AG10803 (cell line): ENCODE measurements at places on chromosomes 6 and 20.

DNA sequence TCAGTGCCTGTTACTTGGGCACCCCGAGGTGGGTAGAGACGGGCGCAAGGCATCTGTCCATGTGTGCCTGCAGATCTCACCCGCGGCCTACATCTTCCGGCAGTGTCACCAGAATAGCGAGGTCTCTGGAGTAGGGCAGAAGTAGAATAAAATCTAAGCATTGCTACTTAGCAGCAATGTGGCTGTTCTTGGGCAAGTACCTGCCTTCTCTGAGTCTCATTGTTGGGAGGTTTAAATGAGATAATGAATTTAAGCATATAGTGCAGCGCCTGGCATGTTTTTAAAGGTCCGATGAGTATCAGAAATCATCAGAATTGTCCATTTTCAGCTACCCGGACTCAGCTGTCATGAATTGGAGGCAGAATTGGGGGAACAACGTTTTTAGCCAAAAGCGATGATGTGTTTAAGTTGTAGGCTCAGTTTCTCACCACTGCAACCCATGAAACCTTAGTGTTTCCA lies 800 bp downstream of the ABCC10 start:
- DNase-seq, result no peak

DNA sequence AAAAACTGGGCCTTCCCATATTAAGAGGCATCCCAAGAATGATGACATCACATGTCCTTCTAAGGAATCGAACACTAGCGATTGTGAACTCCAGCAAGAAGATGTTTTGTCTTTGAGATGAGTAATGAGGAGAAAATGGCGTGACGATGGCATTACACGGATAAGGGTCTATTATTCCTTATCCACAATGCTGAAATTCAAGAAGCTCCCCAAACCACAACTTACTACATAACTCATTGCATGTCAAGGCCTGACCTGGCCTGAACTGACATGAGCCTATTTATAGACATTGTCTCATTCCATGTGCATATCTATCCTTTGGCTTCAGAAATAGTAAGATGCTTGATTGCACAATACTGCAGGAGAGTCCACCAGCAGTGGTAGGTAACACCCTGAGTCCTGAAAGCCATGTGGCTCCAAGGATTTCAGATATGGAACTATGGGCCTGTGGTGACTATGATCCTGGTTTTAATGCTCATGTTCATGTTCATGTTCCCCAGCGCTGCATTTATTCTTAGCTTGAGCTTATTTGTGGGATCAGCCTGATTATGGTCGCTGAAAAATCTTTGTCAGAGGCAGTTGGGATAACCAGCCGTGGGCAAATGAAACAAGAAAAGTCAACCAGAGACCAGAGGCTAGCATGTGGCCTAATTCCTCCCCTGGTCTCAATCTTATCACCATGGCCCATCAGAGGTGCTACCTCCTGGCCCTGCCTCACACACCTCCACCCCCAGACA lies 183.2 kb upstream of the JARID2 start:
- DNase-seq, result peak; percentile 91

- no peak for DNase-seq
Observed at GRCh38 chr6:20715135-20715806, 181.0 kb downstream of the CDKAL1 start.

DNA sequence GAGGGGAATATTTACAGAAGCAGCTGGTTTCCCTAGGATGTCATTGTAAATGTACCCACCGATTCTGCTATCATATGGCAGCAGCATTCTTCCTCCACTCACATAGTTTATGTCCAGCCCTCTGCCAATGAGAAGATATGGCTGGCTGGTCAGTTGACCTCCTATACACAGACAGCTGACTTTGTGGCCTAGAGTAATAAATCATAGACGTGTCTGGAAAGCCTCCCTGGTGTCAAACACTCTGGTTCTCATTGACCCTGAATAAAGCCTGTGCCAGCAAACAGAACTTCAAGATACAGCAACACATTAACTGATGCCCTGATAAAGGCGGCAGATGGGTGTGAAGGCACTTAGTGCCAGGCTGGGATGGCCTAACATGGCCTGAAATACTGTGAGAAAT lies 52.6 kb downstream of the GPR63 start:
- DNase-seq, result no peak

- no peak for DNase-seq
Observed at GRCh38 chr6:159305159-159305558, 136.0 kb downstream of the FNDC1 start.

DNA sequence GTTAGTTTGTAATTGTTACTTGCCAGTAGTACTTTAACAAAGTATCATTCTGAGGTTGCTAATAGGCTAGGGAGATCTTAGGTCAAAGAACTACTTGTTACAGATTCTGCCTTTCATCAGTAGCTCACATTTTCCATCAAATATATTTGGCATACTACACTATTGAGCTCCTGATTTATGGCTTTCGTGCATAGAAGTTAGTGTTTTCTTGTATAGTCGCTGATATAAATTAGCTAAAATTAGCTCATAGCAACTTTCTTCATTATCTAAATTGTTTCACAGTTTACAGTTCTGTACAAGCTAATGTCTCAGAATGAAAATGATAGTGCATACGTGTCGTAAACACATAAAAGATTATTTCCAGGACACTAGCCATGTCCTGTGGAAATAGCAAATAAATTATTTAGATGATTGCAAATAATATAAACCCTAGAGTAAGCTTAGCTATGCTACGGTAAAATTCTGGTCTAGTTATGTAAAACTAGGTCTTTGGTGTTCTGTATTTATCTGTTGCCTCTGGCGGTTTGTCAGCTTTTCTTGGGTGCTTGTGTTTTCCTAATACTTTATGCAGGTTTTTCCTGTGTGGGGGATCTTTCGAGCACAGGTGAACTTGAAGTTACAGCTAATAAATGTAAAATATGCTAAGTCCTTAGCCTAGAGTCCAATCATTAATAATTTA lies 15.1 kb downstream of the PDE7B start:
- no peak for DNase-seq

DNA sequence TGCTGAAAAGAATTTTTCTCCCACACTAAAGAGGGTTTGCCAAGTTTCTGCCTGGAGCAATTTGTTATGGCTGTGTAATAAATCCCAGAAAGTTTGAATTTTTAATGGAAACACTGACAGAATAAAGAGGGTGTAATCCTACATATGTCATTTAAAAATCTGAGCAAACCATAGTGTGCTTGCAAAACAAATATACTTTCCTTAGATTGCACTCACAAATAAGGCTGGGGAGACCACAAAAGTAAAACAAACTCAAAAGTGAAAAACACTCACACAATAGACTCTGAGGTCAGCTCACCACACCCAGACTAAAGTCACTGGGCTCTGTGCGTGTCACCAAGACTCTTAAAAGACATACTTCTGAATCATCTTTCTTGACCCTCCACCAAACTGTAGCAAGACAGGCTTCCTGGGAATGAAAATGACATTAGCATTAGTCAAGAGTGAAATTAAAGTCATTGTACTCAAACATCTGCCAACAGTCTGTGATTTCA lies 4.8 kb upstream of the ATXN1 start:
- DNase-seq, result peak; percentile 96

- DNase-seq, result no peak
Observed at GRCh38 chr6:161743509-161744178, 469.8 kb upstream of the AGPAT4 start.

DNA sequence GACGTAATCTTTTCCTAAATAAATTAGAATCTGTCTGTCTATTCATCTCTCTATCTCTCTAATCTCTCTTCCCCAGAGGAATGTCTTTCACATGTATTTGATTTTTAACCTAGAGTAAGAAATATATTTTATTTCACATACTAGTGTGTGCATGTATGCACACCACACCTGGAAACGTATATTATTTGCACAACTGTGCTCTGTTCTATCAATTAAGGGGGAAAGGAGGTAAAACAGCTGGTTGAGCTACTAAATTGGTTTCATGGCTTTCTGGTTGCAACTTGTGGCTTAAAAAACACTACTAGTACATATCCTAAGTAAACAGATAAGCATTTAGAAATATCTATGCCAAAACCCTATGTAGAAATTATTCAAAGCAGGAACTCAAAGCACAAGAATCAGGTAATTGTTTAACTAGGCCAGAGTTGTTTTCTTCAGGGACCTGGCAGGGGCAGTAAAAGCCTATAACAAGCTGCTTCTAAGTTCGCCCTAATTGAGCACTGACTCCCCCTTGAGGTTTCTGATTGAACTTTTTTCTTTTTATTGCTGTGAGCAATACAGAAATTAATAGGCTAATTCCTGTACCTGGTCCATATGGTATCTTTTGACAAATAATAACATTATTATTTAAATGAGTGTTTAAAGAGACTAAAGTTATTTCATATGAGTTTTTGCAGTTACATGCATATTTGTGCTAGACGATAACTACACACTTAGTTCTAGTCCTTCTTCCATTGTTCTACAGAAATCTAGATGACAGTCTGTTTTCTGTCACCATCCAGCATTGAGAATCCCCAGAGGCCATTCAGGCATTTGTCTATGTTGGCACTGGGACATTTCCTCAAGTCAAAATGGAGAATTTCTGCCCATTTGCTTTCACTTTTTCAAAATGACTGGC lies 88.6 kb downstream of the MCHR2 start:
- DNase-seq, result peak; percentile 67

DNA sequence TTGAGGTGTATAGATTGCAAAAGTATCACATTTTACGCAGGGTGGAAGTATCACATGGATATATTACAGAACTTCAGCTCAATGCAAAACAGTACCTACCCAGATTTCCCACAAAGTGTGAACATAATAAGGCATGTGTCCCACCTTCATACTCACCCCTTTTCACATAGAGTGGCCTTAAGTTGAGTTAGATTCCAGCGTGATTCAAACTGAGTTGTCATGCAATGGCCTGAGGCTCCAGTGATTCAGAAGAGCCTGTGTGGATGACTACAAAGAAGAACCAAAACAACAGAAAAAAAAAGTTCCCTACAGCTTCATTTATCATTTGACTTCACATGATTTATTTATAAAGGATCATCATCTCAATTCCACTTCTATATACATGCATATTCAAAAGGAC lies 309.7 kb downstream of the SLC35F1 start:
- DNase-seq, result no peak

- no peak for DNase-seq
Observed at GRCh38 chr6:24233813-24234442, 107.9 kb downstream of the NRSN1 start.

GRCh38 chr6:9139746-9140145 lies 704.4 kb upstream of the SLC35B3 start:
- DNase-seq, result peak; percentile 81

GRCh38 chr6:39812853-39813533 lies 20.8 kb downstream of the DAAM2 start:
- DNase-seq, result peak; percentile 99

DNA sequence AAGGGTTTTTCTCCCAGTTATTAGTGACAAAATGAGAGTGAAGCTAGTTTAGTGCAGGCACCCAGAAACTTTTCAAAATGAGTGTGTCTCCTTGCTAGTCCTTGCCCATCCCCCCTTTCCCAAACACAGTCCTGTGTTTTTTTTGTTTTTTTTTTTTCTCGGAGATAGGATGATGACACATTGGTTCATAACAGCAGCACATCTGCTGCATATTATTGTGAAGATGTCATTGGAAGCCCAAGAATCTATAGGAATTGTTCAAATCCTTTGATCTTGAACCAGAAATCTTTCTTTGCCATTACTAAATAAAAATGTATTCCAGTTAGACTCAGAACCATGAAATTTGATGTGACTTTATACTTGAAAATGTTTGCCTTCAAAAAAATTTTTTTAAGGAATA lies 162.4 kb downstream of the FRK start:
- DNase-seq, result peak; percentile 51

- DNase-seq, result peak; percentile 81
Observed at GRCh38 chr6:157045831-157046454, 268.8 kb downstream of the ARID1B start.

DNA sequence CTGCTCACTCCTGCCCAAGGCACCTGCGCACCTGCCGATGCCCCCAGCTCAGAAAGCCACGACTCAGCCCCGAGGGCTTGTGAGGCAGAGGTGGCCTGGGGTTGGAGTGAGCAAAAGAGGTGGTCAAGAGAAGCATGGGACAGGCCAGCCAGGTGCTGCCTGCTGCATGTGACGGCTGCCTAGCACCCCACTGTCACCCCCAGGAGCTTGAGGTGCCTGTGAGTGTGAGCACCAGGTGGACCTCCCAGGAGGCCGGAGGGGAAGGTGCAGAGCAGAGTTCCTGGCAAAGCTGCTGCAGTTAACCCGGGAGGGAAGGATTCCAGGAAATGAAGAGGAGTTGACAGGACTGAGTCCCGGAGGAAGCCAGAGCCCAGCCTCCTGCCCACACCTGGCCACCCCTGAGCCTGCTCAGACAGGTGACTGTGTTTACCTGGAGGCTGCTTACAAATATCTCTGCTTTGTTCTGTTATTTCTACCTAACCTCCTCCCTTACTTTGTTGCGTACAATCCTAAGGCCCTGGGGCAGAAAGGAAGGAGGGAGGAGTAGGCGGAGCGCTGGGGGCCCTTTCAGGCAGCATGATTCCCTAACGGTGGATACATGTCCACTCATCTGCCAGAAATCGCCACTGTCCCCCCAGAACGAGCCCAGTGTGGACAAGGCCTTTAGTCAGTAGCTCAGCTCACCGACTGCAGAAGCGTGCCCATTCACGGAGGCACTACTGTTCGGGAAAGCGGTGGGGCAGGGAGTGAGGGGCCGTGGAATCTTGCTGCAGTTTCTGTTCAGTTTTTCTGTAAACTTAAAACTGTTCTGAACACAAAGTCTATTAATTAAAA lies 87.5 kb upstream of the MPC1 start:
- no peak for DNase-seq

DNA sequence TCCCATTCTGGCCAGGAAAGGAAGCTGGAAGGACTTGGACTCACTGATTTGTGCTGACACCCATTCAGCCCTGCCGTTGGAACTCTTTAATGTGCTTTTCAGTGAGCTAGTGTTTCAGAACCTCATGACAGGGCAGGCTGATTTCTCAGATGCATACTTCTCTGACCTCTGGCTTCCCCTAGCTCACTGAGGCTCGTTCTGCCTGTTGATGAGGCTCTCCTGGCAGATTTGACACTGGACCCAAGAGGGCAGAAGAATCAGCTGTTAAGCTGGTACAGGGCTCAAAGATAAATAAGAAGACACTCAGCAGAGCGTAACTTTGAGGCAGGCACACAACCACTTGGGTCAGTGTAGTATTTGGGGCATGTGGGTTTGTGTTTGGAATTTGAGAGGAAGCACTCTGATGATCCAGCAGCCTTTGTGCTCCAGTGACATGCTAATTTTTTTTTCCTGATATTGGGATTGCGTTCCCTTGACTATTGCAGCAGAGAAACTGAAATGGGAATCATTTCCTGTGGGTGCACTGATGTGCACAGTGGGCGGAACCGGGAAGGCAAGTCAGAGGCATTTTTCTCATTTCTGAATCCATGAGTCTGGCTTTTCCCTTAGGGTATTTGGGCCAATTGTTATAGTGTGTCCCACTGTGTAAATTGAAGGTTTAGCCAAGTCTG lies 80.2 kb downstream of the CARMIL1 start:
- peak; percentile 93 for DNase-seq

DNA sequence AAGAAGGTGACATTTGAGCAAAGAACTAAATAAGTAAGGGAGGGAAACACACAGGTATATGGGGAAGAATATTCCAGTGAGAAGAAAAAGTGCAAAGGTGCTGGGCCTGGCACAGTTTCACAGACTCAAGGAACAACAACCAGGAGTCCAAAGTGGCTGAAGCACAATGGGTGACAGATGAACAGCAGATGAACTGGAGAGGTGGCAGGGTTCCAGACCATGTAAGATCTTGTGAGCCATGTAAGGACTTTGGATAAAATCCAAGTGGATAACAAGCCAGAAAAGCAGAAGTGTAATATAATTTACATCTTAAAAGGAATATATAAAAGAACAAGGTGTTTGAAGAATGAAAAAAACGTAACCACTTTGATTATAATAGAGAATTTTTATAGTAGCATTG lies 87.9 kb downstream of the MMS22L start:
- DNase-seq, result peak; percentile 56

- no peak for DNase-seq
Observed at GRCh38 chr6:155216312-155217046, 47.3 kb upstream of the CLDN20 start.
